ENCODE measurements at places on chromosomes 1 and 21.
A peak's percentile ranks its signal among the peaks of the same experiment; 100 is the strongest.

DNA sequence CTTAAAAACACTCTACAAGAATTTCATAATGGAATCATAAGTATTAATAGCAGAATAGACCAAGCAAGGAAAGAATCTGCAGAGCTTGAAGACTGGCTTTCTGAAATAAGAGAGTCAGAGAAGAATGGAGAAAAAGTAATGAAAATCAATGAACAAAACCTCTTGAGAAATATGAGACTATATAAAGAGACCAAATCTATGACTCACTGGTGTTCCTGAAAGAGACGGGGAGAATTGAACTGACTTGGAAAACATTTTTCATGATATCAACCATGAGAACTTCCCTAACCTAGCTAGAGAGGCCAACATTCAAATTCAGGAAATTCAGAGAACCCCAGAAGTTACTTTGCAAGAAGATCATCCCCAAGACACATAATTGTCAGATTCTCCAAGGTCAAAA, 85.6 kb downstream of the GDAP2 start:
- DNase-seq = no peak

DNA sequence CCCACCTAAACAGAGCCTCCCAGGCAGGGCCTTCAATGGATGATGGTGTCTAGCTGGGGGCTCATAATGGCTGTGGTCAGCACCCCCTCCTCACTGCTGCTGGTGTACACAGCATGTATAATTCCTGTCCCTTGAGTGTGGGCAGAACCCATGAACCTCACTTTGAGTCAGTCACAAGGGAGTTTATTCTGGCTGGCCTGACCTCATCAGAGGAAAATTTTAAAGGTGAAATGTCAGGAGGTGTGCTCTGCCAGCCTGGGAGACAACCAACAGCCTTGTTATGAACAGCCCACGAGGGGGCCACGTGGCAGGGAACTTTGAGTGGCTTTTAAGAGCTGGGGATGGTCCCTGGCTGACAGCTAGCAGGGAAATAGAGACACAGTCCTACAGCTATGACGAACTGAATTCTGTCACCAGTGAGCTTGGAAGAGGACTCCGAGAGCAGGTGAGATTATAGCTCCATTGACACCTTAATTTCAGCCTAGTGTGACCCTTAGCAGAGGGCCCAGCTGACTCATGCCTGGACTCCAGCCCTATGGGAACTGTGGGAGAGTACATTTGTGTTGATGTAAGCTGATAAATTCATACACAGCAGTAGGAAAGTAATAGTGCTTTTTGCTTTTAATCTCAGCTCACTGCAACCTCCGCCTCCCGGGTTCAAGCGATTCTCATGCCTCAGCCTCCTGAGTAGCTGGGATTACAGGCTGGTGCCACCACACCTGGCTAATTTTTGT, 73.5 kb upstream of the RUNX3 start:
- DNase-seq = no peak

- DNase-seq = no peak
Measured at GRCh38 chr1:19353596-19353995, 41.5 kb downstream of the SLC66A1 start.

GRCh38 chr1:27300341-27301051, 21.5 kb upstream of the TMEM222 start:
- DNase-seq = peak; percentile 90

- DNase-seq = peak; percentile 46
Measured at GRCh38 chr1:218344814-218345672, at the start of gene TGFB2. TGFB2 (plus strand) TSS chr1:218345336; CDS start chr1:218346702, 1,366 bp downstream.

Measured in NAMALWA (cell line).